ENCODE measurements at places on chromosomes 1 and 21.
A peak's percentile ranks its signal among the peaks of the same experiment; 100 is the strongest.

DNA sequence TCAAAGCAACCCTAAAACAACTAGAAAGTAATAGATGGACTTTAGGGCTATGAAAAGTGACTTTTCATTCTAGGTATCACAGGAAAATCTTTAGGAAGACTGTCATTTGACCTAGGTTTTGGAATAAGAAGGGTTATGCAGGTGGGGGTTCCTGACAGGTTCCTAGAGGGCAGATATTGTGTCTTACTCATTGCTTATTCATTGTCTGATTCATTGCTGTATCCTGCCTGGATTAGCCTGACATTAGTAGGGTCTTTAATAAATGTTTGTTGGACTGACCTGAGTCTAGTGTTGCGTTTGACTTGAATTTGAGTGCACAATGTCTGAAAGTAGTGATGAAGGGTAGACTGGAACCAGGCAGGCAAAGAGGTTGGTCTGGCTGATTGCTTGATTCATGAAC is 6.0 kb downstream of the FNBP1L start:
- DNase-seq: no peak

GRCh38 chr1:15863156-15863901 is 15.8 kb downstream of the SPEN start:
- no peak for DNase-seq

DNA sequence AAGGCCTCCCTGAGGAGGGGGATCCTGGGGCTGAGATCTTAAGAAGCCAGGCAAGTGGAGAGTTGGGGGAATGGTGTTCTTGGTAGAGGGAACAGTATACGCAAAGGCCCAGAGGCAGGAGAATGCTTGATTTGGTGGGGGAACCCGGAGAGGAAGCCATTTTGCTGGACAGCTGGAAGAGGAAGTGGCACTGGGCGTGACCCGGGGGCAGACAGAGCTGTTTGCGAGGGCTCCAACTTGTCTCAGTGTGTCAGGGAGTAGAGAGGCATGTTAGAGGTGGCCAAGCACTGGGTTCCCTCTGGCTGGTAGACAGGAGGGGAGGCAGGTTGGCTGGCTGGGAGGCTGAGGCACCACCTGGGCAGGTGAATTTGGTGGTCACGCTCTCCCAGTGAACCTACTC is 96.3 kb upstream of the ACTL8 start:
- no peak for DNase-seq

DNA sequence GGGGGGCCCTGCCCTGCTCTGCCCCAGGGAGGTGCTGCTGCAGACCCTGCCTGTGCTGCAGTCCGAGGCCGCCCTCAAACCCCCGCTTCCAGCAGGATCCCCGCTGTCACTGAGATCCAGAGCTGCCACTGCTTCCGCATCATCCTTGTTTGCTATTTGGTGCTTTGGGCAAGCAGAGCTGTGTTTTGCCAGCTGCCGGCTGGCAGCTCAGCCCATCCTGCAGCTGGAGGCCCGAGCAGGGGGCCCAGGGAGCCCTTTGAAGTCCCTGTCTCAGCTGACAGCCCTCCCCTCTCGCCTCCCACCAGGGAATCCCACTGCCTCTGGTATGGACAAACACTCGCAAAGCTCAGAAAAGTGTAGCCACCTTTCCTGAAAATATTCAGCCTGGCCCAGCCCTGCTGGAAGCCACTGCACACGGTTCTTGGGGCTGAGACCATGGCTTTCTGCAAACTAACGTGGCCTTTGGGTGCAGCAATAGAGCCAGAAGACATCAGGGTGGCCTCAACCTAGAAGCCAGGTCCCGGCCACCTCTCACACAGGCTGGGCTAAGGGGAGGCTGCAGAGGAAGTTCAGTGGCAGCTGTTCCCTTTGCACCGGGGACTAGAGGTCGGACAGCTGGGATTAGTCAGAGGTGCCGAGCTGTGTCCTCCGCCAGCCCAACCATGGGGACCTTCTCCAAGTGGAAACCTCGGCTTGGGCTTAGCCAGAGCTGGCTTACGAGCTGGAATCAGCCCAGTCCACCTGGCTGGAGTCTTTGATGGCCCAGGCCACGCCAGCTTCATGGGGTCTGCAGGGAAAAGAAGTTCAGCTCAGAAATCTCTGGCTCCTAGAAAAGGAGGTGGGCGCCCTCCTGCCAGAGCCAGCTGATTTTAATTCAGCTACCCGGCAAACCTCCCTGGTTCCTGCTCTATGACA is 107.1 kb downstream of the SPSB1 start:
- DNase-seq: no peak

- no peak for DNase-seq
Observed at GRCh38 chr21:26461500-26461899, 111.6 kb downstream of the CYYR1 start.

- DNase-seq: no peak
Observed at GRCh38 chr21:45265721-45266517, 21.8 kb downstream of the POFUT2 start.

GRCh38 chr1:78176448-78176847 is 130.7 kb downstream of the GIPC2 start:
- no peak for DNase-seq

GRCh38 chr1:246679794-246680177 is 44.4 kb upstream of the SCCPDH start:
- DNase-seq: no peak

DNA sequence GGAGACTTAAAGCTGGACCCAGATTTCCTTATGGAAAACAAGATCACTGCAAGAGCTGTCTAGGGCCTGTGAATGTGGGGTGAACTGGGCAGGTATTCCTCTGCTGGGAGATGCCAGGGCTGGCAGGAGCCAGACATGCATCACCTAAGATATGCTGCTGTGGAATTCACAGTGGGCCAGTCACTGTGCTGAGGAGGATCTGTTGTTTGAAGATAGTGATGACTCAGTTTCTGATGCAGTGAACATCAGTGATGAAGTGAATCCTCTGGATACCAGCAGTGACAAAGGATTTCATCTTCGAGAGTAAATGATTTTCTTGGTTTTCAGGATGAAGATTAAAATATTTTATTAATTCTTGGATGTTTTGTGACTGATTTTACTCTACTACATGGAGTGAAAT is 29.9 kb upstream of the CAMSAP2 start:
- DNase-seq: no peak

DNA sequence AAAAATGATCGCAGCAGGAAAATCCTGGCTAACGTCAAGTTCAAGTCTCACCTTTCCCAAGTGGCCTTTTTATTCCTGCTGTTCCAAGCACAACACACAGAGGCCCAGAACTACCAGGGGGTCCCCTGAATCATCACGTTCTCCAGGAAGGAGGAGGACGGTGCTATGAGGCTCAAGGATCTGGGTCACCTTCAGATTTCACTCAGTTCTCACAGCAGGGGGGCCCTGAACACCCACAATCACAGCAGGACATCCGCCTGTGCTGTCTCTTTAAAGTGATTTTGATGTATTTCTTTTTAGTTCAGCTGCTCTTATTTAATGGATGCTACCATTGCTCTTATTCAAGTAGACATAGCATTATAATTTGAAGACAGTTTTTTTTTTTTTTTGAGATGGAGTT is 173.4 kb downstream of the HUNK start:
- DNase-seq: no peak

DNA sequence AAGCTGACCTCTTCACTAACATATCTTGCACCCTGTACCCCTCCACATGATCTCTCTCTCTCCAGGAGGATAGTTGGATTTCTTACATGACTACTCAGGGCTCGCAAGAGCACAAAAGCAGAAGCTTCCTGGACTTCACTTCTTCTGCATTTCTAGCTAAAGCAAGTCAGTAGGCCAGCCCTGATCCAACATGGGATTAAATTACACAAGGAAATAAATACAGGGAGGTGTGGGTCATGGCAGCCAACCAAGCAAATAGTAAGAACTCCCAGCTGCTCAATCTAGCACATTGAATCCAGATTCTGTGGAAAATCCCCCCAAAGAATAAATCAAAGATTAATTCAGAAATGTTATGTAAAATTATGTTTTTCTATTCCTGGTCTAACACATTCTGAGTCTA is 33.3 kb downstream of the KLHDC7A start:
- no peak for DNase-seq

DNA sequence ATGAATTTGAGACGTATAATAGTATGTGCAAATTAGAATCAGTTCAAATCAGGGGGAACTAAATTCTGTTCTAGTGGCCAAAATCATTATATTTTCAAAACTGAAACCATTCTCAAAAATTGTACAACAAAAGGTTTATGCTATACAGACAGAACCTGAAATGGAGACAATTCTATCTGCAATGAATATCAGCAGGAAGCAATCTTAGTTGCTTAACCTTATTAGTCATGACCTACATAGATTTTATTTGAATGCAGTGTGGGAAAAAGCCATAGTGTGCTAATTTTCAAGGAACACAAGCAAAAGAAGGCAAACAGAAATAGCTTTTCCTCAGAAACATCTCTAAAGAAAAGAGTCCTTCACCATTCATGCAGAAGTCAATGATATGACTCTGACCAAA is 6.5 kb downstream of the AK5 start:
- no peak for DNase-seq

DNA sequence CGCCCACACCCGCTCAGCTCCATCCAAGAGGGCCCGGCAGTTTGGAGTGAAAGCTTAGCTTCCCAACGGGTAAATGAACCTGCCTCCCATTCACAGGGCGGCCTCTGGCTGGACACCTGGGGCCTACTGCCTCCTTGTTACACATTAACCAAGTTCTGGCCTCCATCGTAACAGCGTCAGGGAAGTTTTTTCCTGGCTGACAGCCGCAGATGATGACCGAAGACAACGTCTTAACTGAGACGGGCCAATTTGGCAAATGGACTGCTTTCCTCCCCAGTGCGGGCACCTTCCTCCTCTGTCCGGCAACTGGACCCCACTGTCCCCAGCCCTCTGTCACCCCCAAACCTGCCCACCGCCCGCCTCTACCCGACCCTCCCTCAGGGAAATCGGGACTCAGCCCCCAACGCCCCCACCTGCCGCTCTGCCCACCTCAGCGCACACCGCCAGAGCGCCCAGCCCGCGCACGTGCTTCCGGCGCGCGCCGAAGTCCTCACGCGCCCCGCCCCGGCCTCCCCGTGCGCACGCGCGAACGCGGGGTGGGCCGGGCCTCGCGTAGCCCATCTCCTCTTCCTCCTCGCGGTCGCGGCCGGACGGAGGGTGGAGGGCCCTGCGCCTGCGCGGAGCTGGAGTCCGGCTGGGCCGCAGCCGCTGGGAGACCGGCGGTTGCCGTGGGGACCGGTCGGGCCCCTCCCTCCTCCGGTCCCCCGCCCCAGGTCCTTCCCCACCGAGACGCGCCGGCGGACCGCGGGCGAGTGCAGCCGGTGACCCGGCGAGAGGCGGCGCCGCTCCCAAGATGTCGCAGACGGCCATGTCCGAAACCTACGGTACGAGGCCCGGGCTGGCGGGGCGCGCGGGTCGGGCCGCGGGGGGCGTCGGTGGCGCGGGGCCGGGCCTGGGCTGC is at the start of gene RAB4A:
Gene RAB4A, plus strand, starts transcription at position 565 of the 901 bp plus-strand sequence. Its CDS starts 229 bp downstream, at position 794.
- peak; percentile 79 for DNase-seq

DNA sequence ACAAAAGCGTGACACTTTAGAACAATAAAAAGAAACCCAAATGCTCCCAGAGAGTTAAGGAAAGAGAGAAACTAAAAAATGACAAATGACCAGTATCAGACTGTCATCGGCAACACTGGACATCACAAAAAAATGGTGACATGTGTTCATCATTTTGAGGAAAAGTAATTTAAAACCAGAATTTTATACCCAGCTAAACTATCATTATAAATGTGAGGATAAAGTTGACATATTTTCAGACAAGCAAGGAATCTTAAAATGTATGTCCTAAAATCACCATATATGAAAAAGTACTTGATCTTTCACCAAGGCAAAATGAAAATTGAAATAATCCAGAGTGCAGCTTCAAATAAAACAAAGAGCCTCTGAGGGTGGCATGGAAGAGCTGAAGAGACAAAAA is 1.3 kb upstream of the KRTAP10-11 start:
- DNase-seq: no peak

- no peak for DNase-seq
Observed at GRCh38 chr1:218529646-218530300, 184.6 kb downstream of the TGFB2 start.

DNA sequence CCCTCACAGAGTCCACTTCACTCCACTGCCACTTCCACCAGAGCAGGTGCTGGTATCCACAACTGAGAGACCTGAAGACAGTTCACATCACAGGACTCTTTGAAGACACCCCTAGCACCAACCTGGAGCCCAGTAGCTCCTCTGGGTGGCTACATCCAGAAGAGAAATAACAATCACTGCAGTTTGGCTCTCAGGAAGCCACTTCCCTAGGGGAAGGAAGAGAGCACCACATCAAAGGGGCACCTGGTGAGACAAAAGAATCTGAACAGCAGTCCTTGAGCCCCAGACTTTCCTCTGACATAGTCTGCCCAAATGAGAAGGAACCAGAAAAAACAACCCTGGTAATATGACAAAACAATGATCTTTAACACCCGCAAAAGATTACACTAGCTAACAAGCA is 113.2 kb downstream of the TENT5C start:
- peak; percentile 44 for DNase-seq

DNA sequence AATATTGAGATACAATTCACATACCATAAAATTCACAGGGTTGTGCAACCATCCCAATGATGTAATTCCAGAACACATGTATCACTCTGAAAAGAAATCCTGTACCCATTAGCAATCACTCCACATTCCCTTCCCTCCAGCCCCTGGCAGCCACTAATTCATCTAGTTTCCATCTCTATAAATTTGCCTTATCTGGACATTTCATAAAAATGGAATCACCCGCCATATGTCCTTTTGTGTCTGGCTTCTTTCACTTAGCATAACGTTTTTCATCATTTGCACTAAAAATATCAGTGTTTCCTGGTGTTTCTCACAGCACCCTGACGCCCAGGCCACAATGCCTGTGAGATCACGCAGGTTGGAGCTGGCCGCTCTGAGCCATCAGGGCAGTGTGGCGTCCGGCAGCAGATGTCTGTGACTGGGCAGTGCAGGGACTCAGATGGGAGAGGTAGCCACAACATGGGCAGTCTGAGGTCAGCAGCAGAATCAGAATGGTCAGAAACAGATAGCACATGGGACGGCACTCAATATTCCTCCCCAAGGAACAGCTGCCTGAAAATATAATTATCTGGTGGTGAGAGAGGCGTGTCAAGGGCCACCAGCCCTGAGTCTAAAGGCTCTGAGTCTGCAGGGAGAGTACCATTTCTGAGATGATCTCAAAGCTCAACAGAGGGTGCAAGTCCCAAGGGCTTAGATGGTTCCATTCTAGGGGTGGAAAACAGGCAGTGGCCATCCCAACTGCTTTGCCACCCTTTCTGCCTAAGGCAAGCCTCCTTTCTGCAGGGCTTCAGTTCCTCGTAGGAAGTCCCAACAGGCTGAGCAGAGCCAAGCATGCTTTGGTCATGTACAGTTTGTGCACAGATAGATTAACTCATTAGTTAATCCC is 129.4 kb upstream of the EDN2 start:
- DNase-seq: no peak

DNA sequence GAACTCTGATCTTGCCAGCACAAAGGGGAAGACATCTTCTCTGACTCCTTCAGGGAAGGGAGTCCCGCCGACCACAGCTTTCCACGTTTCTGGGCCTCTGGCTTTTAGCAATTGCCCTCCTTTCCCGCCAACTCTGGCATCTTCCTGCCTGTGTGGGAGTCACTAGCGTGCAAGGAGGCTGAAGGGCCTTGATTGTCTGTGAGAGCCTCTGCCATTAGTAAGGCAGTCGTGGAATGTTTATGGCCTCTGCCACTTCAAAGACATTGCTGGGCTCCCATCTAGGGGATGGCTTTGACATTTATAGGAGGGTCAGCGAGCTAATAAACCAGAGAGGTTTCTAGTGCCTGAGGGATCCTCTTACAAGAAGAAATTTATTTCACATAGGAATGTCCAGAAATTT is 14.3 kb upstream of the PROK1 start:
- no peak for DNase-seq

Data from CD4-positive, alpha-beta memory T cell (primary cell).